ENCODE measurements at places on chromosomes 5 and 9.

DNA sequence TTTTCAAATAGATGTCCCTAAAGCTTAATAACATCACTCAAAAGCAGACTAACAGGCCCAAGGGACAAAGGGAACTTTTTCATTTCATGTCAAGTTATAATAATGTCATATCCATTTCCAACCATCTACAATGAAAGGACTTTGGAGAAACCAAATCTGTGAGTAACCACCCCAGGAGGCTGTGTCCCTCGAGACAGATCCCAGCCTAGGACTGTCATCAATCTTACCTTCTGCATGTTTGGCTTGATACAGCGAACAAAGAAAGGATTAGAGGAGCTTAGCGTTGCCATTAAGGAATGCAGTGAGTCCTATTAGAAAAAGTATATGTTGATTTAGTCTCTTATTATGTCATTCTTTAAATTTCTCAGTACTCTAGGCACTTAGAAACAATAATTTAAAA lies 137.8 kb upstream of the RETREG1 start:
- H3K27me3 ChIP-seq: no peaks in the 10 kb centered on the region
- DNase-seq: no peak
- H3K27ac ChIP-seq: no peak overlapping the region
- H3K36me3 ChIP-seq: no peaks in the 10 kb centered on the region

DNA sequence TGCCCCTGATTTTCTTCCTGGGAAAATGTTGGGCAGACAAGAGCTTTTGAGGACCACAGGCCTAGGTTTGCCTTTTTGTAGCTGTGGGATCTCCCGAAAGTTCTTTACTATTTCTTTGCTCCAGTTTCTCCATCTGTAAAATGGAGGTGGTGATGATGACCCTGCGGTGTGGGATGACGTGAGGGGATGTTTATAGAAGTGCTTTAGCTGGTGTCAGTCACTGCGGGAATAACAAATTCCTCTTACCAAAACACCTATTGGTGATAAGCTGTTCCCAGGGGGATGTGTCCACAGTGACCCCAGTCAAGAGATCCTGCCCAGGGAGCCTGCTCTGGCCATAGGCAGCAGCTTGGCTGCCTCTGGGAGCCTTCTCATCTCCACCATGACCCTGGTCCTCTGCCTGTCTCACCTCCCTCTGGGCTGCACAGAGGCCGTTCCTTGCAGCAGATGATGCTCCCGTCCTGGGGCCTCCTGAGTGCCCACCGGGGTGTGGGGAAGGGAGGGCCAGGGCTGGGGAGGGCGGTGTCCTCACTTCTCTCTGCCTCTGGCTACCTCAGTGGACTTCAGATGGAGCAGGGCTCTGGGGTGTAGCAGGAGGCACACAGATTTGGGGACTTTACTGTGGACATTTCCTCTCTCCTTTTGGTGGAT lies 77.2 kb downstream of the COL15A1 start:
- no peaks in the 10 kb centered on the region for H3K27me3 ChIP-seq
- no peak for DNase-seq
- H3K4me3 ChIP-seq: no peak overlapping the region
- H3K27ac ChIP-seq: no peak overlapping the region
- H3K36me3 ChIP-seq: no peaks in the 10 kb centered on the region
- no peaks in the 10 kb centered on the region for H3K4me1 ChIP-seq

DNA sequence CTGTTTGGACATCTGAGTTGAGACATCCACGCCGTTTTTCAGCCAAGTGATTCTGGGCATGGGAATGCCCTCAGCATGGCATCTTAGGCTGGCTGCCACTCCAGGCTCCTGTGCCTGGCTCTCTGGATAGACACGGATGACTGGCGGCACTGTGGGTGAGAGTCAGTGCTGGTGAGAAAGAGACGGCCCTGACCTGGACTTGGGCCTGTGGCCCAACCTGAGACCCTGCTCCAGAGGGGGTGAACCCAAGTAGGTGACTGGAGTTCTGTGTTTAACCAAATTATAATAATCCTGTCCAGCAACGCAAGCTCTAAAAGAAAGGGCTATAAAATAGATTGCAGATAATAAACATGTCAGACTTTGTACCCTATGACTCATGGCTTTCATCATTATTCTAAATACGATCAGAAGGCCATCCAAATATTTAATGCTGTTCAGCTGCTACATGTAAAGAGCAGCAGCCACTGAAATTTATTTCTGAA lies 173.9 kb downstream of the HSPA4 start:
- no peaks in the 10 kb centered on the region for H3K27me3 ChIP-seq
- H3K4me3 ChIP-seq: no peak overlapping the region
- peaks cover 6% of the 10 kb centered on the region for H3K4me1 ChIP-seq
- H3K27ac ChIP-seq: peak overlapping the region; percentile 68

GRCh38 chr5:123671042-123671441 lies 159.1 kb downstream of the CSNK1G3 start:
- no peak overlapping the region for H3K27ac ChIP-seq
- H3K4me3 ChIP-seq: no peak overlapping the region

- no peaks in the 10 kb centered on the region for H3K4me1 ChIP-seq
- H3K27ac ChIP-seq: no peak overlapping the region
- DNase-seq: no peak
- no peaks in the 10 kb centered on the region for H3K36me3 ChIP-seq
Measured at GRCh38 chr5:10140195-10140973, 109.3 kb downstream of the ATPSCKMT start.

DNA sequence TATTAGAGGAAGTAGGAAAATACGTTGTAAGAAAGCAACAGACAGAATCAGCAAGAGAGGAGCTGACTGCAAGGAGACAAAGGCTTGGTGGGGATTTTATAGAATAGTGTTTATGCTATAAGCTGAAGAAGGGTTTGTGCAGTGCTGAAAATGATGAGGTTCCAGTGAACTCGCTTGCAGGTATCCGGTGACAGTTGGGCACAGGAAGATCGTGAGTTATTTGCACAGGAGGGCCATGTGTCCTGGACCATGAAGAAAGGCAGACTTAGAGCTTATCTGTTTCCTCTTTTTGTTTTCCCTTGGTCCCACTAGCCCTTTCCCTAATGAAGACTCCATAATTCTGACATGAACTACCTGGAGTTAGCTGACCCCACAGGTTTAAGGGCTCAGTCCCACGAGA lies 61.4 kb downstream of the NXNL2 start:
- no peaks in the 10 kb centered on the region for H3K4me1 ChIP-seq
- H3K36me3 ChIP-seq: no peaks in the 10 kb centered on the region
- H3K27ac ChIP-seq: no peak overlapping the region
- DNase-seq: no peak
- H3K27me3 ChIP-seq: no peaks in the 10 kb centered on the region

DNA sequence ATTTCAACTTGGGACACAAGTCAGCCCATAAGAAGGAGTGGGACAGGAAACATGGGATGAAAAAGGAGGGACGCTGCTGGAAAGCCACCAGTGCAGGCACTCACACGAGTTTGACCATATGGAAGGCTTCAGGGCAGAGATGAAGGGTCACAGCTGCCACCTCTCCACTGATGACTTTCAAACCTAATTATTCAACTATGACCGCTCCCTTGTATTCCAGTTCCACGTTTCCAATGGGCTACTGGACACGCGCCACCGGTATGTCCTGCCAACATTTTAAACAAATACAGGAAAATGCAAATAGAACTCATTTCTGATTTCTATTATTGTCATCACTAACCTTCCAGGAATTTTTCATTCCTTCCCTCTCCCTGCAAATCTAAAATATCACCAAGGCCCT lies 134.7 kb downstream of the SLC1A3 start:
- no peak overlapping the region for H3K27ac ChIP-seq
- peaks cover 5% of the 10 kb centered on the region for H3K4me1 ChIP-seq
- DNase-seq: no peak
- no peaks in the 10 kb centered on the region for H3K36me3 ChIP-seq

Measured in colonic mucosa (tissue), 4 donors.